Aorta (tissue), 5 donors: ENCODE measurements at places on chromosomes 11 and 22. TPM values are rescaled to one million over a fixed set of nuclear protein-coding genes. Genes with fewer than 3 reads are reported as not detected.

DNA sequence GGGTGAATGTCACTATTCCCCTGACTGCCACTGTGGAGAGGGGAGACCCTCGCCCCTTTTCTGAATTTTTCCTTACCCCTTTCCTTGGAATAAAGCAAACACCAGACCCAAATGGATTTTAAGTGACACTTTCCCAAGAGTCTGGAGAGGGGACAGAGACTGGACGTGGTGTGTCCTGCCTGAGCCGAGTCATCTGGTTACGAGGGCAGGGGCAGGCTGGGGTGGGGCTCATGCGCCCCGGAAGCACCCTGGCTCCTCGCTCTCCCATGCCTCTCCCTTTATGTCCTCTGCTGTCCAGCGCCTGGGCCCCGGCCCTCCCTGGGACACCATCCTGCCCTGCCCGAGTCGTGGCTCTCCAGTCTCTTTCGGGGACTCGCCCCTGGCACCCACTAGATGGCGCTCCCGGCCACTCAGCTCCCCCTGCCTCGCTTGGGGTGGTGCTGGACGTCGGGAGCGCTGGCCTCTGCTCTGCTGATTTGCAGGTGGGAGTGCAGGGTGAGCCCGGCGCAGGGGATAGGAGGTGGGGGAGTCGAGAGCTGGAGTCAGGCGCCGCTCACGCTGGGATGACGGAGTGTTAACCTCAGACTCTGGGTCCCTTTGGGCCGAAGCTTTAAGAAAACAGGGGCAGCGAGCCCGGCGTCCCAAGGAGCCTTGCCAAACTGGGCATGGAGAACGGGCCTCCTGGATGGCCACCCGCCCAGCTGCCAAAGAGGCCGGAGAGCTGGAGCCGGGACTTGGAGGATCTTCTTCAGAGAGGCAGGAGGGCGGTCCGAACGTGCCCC is 89.8 kb downstream of the RPS6KA4 start:
- DNase-seq: peak; percentile 95

- DNase-seq: no peak
Observed at GRCh38 chr11:120025606-120026335, 112.1 kb downstream of the TRIM29 start.

DNA sequence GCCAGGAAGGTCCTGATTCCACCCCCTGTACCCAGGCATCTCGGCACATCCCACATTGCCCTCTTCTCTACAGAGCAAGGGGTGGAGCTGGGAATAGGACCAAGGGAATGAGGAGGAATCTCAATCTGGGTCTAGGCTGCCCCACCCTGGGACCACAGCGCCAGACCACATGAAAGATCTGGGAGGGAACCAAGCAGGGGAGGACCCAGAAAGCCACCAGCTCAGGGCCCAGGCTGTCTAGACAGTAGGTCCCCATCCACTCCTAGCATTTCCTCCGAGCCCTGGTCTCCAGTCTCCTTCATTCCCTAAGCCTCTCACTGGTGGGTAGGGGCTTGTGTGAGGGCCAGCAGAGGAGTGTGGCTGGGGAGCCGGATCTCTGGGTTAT is 11.6 kb downstream of the PHLDB1 start:
- peak; percentile 86 for DNase-seq

LRRC56 gene
- total RNA-seq: 1.3 TPM

- DNase-seq: no peak
Observed at GRCh38 chr22:31342389-31343140, 3.6 kb downstream of the PATZ1 start.
